ENCODE measurements at places on chromosomes 11 and 22.
A peak's percentile ranks its signal among the peaks of the same experiment; 100 is the strongest.

- no peak for DNase-seq
These were observed 314.0 kb downstream of the NTM start for GRCh38 chr11:131684111-131685060.

GRCh38 chr11:35305670-35306382, 113.5 kb downstream of the SLC1A2 start:
- peak; percentile 15 for DNase-seq

DNA sequence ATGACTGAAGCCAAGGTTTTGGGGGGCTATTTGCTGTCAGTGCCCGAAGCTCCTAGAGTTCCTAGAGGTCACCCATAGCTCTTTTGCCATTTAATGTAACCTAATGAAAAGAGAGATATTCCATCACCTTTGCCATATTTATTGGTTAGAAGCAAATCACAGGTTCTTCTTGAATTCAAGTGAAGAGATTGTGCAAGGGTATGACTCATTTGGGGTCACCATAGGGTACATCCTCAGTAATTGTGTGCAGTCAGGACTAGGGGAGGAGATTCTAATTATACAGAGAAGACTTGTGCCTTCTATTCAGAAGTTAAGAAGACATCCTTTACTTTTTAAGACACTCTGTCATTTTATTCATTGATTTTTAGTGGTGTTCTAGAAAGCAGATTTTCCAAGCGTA, 6.9 kb upstream of the PRAME start:
- DNase-seq: no peak

GRCh38 chr22:46367707-46368191, 32.2 kb downstream of the TRMU start:
- peak; percentile 82 for DNase-seq

- no peak for DNase-seq
These were observed 729.7 kb downstream of the BRD1 start for GRCh38 chr22:49097966-49098365.

- no peak for DNase-seq
These were observed 34.2 kb upstream of the CTTN start for GRCh38 chr11:70364178-70364577.

DNA sequence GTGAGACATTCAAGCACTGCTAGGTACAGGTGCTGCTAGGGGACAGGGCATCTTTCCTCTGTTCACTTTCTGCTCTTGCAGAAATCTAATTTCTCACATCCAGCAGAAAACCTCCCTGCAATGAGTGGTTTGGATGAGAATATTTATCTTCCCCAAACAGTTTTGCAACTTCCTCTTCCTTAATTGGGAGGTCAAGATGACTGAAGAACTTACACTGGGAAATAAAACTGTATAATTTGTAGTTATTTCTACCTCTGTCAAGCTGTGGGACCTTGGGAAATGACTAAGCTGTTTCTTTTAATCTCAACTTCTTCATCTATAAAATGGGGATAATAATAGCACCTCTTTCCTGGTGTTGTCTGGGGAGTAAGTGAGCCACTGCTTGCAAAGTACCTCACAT, 69.8 kb downstream of the PRR5L start:
- DNase-seq: no peak

DNA sequence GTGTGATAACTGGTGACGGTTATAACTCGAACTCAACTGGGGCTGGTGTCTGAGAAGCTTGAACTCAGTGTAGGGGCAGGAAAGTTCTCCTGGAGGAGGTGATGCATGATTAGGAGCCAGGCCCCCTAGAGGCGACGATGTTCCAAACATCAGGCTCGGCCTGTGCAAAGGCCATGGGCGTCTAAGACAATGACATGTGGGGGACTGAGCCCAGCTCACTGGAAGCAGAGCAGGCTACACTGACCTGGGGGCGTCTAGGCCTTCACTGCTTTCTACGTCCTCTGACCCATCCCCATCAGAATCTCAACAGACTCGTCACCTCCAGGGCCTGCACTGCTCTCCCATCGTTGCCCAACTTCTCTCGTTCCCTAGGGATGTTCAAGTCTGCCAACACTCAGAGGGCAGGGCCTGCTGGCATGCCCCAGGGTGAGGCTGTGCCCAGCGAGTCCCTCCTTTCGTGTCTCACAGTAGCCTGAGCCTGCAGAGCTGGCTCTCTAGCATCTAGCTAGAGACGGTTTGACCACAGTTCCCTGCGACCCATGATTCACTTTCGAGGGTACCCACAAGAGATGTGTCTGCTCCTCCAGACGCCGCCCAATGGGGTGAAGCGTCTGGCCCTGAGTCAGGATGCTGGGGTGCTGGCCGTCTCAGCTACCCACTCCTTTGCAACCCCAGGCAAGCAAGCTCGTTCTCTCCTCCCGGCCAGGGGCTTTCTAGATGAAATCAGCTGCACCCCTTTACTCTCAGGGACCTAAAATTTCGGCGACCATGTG, 1.1 kb upstream of the ATG16L2 start:
- peak; percentile 87 for DNase-seq

GRCh38 chr11:121070951-121071845, 29.8 kb upstream of the TECTA start:
- DNase-seq: no peak

DNA sequence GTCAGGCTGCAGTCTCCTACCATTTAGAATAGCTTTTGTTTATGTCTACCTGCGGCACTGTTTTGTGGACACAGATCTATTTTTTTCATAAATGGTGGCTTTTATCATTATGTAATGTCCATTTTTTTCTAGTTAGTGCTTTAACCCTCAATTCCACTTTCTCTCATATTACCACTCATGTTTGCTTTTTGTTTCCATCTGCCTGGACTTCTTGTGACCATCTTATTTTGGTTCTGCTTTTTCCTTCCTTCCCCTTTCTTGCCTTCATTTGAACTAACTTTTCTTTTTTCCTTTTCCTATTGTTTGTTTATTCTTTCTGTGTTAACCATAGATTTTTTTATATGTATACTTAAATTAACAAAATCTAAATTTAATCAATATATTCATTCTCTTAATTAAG, 98.5 kb upstream of the SLC22A12 start:
- no peak for DNase-seq
